ENCODE measurements at places on chromosomes 11 and 22.

GRCh38 chr11:18196532-18196931, 23.9 kb downstream of the MRGPRX4 start:
- DNase-seq, result no peak

DNA sequence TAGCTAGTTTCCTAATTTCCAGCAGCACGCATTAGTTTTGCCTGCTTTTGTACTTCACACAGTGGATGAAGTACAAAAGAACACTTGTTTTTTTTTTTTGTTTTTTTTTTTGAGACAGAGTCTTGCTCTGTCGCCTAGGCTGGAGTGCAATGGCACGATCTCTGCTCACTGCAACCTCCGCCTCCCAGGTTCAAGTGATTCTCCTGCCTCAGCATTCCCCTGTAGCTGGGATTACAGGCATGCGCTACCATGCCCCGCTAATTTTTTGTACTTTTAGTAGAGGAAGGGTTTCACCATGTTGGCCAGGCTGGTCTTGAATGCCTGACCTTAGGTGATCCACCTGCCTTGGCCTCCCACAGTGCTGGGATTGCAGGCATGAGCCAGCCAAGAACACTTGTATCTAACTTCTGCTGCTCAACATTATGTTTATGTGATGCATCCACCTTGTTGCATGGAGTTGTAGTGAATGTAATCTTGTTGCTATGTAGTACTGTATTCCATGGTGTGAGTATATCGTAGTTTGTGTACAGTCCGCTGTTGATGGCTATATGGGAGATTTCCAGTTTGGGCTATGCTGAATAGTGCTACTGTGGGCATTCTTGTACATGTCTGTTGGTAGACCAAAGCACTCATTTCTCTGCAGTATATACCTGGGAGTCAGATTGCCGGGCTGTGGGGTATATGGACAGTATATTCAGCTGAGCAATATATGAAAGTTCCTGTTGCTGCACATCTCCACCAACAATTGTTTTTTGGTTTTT, 17.3 kb downstream of the PACS1 start:
- DNase-seq, result no peak

DNA sequence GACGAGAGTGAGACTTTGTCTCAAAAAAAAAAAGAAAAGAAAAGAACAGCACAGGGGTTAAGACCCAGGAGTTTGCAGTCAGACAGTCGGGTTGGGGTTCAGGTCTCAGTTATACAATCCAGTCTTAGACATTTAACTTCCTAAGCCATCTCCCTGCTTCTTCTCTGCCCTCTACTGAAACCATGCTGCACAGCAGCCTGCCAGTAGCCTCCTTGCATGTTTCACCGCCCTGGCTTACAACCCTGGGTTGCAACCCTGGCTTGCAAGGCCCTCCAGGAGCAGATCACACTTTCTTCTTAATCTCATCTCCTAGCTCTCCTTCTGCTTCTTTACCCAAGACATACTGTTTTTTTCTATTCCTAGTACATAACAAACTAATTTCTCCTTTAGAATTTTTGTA, 5.9 kb upstream of the B3GAT3 start:
- no peak for DNase-seq

DNA sequence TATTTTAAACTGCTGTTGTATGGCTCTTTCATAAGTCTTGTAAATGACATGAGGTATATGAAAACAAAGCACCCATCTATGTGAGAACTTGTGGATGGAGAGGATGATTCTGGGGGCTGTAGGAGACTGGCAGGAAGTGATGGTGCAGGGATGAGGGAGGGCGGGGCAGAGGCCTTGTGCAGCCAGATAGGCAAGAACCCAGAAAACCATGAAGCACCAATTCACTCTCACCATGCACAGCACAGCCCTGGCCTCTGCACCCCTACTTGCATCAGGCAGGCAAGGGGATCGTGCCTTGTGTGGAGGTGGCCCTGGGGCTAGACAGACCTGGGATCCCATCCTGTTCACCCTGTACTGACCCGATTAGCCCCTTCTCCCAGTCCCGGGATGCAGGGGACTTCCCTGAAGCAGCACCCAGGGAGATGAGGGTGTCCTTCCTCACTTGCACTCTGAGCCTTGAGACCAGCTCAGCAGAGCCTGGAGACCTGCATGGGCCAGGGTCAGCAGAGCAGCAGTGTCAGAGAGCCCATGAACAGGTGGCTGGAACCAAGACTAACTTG, 85.5 kb downstream of the MORC2 start:
- no peak for DNase-seq

GRCh38 chr11:92211576-92212167, 12.9 kb upstream of the FAT3 start:
- no peak for DNase-seq

GRCh38 chr11:2090172-2091111, 48.7 kb downstream of the IGF2 start:
- no peak for DNase-seq

- DNase-seq, result peak; percentile 11
These were observed 39.3 kb downstream of the PDGFB start for GRCh38 chr22:39205344-39206021.

DNA sequence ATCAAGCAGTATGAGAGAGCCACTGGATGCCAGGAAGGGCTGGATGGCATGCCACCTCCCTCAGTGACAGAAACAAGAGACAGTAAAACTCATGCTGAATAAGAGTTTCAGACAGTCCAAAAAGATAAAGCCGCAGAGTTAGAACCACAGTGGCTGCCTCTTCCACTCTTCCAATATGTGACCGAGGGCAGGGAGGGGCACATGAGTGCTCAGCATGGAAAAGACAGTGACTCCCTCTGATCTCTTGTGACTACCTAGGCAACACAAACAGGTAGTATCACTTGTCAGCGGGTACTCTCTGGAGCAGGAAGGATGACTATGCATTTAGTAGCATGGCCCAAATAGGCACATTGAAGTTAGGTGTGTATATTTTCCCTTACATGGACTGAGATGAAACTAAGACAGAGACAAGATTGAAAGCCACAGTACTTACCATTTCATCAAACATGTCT, 295.4 kb downstream of the CADM1 start:
- DNase-seq, result no peak

- DNase-seq, result no peak
These were observed 3.2 kb upstream of the POGLUT3 start for GRCh38 chr11:108501396-108501795.

DNA sequence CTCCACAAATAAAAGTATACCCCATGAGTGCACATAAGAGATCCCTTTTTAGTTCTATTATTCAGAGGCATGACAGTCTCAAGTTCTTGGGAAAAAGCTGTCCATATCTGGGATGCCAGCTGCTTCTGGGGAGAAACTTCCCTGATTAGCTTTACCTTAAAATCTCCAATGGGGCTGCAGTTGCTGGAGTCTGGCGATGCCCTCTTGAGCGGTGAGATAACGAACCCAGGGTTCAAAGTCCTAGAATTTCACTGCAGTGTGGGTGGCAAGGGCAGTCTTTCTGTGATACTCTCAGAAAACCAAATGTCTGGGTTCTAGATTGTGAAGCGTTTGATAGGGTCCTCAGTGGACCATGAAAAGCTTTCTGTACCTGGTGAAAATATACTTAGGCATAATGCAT, 7.4 kb upstream of the PRR33 start:
- DNase-seq, result no peak

DNA sequence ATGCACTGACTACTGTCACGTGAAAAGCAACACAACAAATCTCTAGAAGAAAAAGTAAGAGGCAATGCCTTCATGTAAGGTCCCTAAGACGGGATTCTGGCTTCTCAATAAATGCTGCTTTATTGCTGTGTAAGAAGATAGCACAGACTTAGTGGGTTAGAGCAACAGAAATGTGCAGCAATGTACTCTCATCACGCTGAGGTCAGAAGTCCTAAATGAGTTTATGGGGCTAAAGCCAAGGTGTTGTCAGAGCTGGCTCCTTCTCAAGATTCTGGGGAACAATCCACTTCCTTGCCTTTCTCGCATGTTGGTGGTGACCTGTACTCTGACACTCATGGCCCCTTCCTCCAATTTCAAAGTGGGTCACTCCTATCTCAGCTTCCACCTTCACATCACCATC, 93.4 kb downstream of the SHANK2 start:
- no peak for DNase-seq

GRCh38 chr11:120722524-120722923, 211.0 kb downstream of the GRIK4 start:
- DNase-seq, result no peak

- no peak for DNase-seq
These were observed 693 bp downstream of the NFAM1 start for GRCh38 chr22:42431401-42432019.

DNA sequence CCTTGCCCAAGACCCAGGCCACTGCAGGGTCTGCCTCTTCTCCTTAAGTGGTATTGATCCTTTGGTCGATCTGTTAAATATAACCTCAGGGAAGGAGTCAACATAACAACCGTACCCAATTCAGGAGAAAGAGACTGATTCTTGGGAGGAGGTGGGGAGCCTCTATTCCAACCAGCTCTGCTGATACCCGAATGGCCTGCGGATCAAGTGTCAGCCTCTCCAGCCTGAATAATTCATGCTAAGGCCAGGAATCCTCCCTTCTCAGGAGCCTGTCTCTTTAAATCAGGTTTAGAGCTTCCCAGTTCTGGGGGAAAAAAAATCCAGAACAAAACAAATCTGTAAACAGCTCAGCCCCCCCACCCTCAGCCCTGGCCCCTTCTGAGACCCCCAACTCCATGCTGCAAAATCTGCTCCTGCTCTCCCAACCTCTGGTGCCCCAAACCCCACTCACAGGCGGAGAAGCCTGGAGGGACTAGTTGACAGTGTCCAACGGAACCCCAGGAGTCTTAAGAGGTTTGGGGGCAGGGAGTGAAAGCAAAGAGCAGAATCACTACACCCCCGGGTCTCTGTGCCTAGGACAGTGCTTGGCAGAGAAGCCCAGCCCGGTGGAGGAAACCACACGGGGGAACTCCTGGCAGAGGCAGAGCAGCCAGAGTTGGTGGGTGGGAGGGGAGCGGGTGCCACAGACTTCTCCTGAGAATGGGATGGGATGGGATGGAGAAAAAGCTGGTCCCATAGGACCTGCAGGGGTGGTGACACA, 863 bp upstream of the TPBGL start:
- no peak for DNase-seq

DNA sequence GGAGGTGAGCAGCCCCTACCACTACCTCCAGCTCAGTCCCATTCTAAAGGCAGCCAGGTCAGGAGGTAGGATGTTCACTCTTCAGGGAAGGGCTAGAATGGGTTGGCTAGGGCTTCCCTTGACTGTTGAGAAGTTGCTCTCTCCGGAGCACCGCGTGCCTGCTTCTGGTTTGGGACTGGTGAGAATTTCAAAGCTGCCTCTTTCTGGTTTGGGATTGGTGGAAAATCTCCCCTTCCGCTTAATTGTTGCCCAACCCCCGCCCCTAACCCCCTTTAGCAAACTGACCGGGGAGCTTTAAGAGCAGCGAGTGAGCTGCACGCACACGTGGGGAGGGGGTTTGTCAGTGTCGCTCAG, 686 bp downstream of the USP2 start:
- no peak for DNase-seq

DNA sequence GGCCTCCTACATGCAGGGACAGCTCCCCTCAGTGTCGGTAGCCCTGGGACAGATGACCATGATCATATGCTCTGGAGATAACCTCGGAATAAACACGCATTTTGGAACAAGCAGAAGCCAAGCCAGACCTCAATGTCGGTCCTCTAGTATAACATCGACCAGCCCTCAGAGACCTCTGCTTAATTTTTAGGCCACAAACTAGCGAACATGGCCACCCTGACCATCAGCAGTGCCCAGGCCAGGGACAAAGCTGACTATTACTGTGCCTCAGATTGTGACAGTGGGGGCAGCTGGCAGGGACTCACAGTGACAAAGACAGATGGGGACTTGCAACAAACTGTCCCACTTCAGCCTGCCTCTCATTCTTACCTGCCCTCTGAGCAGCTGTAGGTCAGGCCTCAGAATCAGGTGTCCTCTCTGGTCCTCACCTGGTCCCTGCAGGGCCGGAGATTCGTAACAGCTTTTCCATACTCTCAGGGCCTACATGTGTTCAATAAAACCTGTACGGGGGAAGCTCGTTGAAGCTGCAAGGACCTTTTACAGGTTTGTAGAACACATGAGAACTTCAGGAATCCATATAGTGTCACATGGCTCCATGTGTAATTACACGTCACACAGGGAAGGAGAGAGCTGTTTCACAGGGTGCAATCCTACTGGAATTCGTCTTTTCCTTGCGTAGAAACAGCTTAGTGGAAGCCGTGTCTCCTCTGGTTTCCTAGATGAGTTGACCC, 72.8 kb upstream of the IGLL5 start:
- DNase-seq, result no peak

- no peak for DNase-seq
These were observed 61.8 kb downstream of the ALX4 start for GRCh38 chr11:44248109-44248508.

- no peak for DNase-seq
These were observed 17.4 kb upstream of the BACE1-AS start for GRCh38 chr11:117273550-117274289.

GRCh38 chr11:65489706-65490320, 9.0 kb upstream of the MALAT1 start:
- DNase-seq, result no peak

DNA sequence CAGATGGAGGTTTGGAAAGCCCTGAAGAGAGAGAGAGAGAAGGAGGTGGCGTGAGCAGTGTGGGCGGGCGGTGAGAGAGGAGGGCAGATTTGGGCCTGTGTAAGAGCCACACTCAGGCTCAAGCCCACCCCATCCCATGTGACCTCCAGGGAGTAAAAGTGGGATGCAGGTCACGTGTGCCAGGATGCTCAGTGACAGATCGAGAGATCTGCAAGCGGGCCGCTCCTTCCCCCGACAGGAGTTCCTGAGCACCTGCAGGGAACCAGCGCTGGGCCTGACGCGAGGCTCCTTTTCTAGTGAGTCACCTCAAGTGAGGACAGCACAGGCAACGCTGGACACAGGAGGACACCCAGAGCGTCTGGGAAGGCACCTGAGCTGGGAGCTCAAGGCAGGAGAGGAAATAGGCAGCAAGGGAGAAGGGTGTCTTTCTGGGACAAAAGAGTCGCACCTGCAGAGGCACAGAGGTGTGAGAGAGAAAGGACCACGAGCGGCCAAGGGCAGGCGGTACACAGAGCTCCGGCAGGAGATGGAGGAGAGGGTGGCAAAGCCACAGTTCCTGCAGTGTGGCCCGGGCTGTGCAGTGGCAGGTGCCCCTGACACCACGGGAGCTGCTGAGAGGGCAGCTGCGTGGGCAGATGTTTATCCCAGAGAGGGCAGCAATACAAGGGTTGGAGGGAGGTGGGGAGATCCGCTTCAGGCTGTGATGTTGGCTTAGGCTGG, 1294.8 kb downstream of the TBC1D22A start:
- DNase-seq, result no peak

DNA sequence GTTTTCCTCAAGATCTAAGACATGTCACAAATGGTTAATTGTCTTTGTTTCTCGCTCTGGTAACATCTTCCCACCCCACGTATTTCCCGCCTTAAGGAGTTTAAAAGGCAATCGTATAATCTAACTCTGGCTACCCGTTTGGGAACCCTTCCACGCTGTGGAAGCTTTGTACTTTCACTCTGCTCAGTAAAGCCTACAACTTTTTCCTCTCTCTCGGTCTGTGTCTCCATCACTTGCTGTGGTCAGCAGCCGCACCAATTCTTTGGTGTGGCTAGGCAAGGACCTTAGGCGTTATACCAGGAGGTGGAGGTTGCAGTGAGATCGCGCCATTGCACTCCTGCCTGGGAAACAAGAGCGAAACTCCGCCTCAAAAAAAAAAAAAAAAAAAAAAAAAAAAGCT, 1430.1 kb downstream of the LRRC4C start:
- no peak for DNase-seq
